Stimulated activated CD8-positive, alpha-beta memory T cell treated with anti-CD3 and anti-CD28 coated beads, Interleukin-7, amount 100 ng/mL, for 4 hours (primary cell): ENCODE measurements at places on chromosomes 11 and 22.

- DNase-seq: no peak
These were observed 50.2 kb downstream of the PC start for GRCh38 chr11:66907751-66908630.

GRCh38 chr22:49093192-49093880, 734.3 kb downstream of the BRD1 start:
- no peak for DNase-seq

GRCh38 chr11:16049611-16050010, 306.7 kb downstream of the SOX6 start:
- no peak for DNase-seq

- DNase-seq: no peak
These were observed 9.7 kb downstream of the USP2 start for GRCh38 chr11:119371778-119372182.

GRCh38 chr22:41217553-41218157, 12.5 kb downstream of the L3MBTL2 start:
- no peak for DNase-seq

DNA sequence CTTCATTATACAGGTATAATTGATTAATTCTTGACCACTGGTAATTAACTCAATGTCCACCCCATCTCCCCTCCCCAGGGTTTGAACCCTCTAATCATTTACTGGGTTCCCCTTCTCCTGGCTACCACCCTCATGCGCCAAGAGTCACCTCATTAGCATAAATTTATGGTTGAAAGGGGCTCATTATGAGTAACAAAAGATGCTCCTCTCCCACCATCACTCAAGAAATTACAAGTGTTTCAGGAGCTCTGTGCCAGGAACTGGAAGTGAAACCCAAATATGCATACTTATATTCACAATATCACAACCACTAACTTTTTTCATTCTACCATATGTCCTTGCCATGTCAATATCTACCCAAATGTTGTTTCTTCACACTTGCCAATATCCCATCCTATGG, 7.8 kb upstream of the STIP1 start:
- DNase-seq: no peak

DNA sequence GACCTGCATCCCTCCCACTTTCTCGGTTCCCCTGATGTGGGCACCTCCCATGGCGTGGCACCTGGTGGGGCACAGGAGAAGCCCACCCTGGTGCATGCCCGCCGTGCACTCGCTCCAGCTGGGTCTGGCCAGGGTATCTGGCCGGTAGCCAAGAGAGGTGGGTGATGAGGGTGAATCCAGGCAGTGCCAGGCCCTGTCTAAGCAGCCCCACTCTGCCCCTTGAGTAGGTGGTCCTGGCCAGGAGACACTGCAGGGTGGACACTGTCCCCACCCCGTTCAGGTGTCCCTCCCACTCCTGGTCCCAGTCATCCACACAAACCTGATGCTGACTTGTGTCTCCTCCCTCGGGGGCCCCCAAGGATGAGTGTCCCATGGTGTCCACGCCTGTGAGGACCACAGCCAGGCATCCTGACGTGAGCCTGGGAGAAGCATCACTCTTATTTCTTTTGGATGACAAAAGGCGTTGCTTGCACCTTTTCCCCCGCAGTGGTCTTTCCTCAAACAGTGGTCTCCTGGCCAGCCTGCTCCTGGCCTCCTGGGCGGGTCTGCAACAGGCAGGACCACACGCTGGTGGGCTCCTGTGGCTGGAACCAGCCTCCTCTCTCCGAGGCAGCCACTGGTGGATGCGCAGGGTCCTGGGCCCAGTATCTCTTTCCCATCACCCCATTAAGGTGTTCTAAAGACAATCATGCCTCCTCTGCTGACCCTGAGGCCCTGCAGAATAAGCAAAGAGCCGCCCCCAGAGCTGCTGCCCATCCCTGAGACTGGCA, 922.3 kb downstream of the BRD1 start:
- no peak for DNase-seq

- DNase-seq: no peak
These were observed 330.5 kb downstream of the NXPE2 start for GRCh38 chr11:115008799-115009198.

DNA sequence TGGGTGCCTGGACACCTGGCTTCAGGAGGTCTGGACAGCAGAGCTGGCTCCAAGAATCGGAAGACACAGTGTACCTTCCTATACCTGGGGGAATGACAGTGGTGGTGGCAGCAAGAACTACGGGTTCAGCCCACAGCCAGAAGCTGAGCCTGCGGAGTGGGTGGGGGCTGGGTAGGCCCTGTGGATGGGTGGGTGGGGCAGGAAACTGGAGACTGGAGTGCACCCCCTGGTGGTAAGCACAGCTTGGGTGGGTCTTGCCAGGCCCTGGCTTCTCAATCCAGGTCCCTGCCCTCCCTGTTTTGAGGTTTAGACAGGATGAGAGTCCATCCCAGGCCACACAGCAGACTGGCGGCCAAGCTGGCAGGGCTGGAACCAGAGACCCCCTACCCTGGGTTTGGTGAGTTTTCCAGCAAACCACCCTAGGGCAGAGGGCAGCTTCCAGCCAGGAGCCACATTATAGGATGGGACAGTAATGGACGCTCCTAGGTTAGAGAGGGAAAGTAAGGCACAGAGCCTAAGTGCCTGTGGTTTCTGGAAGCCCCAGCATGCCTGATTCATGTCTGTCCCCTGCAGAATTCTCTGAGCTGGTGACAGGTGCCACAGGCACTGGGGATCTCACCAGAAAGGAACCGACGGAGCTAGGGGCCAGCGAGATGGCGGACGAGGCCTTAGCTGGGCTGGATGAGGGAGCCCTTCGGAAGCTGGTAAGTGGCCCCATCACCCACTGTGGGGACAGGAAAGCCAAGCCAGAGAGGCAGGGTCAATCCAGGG, 1.7 kb downstream of the SMTN start:
- DNase-seq: peak; percentile 51

DNA sequence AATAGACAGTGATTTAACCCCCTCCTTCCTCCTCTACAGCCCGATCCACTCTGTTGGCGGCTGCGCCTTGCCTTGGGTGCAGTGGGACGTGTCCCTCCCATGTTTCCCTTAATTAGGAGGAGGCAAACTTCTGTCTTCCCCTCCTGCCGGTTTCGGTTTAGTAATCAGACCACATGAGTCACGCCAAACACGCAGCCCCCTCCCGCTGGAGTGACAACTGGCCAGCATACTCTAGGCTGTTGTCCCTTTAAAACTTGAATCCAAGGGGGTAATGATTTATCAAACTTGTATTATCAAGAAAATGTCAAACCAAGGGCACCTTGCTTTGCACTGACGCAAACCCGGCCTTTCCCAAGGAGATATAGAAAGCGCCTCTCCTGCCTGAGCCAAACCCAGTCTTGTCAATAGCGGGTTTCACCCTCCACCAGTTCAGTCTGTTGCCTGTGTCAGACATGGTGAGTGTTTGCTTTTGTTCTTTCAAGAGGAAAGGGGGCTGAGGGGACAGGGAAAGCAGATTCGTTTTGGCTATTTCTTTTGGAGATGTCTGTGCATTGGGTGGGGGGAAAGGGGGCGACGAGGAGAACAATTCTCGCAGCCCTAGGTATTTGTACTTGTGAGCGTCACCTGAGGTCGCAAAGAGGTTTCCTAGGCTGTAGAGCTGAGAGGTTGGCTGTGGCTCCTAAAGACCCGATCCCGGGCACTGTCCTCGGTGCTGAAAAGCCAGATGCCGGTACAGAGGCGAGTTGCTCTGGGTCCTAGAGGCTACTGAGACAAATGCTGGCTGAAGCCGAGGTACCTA, at the start of gene SLC6A5:
Gene SLC6A5, plus strand, starts transcription at position 388 of the 799 bp plus-strand sequence. Its CDS starts 65 bp downstream, at position 453.
- DNase-seq: no peak

- DNase-seq: no peak
These were observed 140.0 kb downstream of the SWAP70 start for GRCh38 chr11:9803685-9804418.

DNA sequence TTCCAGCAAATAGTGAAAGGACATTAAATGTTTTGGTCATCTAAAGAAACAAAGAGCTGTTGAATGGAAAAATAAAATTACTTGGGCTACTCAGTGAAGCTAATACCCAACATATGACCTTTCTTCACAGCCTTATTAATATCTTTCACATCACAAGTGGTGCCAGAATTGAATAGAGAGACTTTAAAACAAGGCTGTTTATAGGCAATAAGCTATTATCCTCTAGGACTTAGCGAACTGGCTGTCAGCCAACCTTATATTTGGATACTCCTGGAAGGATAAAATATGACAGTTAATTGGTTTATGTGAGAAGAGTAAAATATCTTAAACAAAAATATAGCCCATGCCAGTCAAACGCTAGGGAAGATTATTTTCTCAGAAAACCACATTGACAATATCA, 225.5 kb upstream of the BLID start:
- no peak for DNase-seq

DNA sequence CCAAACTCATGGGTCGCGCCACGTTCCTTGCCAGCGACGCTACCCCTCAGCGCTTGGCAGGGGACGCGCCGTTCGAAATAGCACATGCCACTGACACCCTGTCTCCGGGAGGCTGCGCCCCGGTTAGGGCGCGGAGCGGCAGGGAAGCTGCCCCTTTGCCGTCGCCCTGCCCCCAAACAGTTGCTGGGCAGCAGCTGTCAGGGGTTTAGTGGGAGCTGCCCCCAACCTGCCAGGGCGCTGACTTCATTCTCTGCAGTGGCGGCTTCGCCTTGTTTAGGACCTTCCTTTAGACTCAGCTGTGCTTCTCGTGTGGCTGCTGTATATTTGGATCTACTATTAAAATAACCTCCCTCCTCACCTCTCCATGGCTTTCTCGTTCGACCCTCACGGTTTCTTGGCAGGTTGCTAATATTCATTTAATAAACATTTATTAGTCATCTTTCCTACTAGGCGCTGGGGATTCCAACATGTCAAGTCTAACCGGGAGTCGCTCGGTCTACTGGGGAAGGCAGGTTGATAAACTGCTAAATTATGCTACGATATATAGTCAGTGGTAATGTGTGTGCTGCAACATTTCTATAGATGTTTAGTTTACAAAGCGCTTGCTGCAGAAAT, 782 bp downstream of the TMEM109 start:
- DNase-seq: no peak

- DNase-seq: no peak
These were observed 30.5 kb upstream of the CABP7 start for GRCh38 chr22:29689206-29689879.

DNA sequence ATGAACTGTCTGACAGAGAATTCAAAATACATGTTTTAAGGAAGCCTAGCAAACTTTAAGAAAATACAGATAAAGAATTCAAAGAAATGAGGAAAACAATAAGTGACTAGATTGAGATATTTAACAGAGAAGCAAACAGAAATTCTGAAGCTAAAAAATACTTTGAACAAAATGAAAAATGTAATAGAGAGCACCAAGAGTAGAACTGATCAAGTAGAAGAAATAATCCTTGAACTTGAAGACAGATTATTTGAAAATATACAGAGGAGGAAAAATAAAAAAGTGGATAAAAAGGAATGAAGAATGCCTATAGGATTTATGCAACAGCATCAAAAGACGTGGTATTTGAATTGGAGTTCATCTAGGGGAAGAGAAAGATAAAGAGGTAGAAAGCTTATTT, 101.9 kb upstream of the OR4B1 start:
- no peak for DNase-seq

DNA sequence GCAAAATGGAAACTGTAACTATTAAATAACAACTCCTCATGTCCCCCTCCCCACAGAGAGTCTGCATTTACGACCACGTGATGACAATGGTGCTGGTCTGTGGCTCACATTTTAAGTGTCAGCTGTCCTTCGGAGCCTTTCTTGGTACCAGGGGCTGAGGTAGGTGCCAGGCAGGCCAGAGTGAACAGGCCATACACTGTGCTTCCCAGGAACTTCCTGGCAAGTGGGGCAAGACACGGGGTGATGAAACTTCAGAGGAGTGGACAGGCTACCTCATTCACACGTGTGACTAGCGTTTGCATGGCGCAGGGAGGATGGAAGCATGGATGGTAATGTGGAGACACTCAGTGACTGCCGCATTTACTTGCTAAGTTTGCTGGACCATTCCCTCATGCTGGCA, 10.4 kb upstream of the YPEL1 start:
- DNase-seq: no peak

GRCh38 chr11:69312453-69313404, 18.8 kb downstream of the MYEOV start:
- DNase-seq: no peak

GRCh38 chr22:24460418-24461089, 33.2 kb downstream of the ADORA2A start:
- no peak for DNase-seq

DNA sequence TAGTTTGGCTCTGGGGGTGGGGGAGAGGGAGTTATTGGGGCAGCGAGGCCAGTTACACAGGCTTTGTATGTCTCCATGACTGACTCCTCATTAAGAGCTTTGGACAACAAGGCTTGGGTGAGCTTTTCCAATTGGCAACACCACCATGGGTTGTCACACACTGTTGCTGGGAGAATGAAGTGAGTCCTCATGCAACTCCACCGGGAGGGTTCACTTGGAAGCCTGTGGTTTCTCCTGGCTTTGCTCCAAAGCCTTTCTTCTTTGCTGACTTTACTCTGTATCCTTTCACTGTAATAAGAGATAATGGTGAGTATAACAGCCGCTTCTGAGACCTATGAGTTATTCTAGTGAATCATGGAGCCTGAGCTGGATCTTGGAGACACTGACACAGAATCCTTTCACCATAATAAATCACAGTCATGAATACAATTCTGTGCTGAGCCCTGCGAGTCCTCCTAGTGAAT, 24.9 kb downstream of the EIF3F start:
- DNase-seq: no peak

GRCh38 chr22:43562843-43563242, 151.0 kb downstream of the MPPED1 start:
- no peak for DNase-seq

DNA sequence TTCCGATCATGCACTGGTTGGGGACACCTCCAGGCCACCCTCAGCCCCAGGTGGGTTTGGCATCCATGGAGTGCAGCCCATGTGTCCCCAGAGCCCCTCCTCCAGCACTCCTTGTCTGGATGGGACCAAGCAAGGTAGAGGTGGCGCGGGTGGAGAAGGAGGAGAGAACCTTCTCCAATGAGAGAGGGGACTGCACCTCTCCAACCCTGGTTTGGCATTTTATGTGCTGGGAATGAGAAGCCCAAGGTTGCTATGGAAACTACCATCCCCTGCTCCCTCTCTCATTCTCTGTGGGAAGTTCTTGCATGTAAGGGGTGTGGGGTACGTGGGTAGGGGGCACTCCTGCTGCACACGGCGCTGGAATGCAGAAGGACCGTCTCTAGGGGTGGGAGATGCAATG, 21.8 kb upstream of the RASD2 start:
- no peak for DNase-seq

DNA sequence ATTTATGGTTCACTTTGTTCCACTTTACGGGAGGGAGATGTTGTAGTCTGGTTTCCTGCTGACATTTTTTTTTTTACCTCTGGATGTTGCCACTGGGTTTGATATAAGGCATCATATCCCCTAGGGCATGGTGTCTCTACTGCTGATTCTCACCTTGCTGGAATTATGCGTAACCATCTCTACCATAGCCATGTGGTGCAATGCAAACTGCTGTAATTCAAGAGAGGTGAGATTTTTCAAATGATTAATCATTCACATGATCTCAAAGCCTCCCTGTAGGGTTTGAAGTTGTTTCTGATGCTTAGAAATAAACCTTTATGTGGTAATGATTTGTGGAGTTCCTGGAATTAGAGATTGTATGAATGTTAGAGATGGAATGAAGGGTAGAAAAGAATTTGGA, 13.0 kb downstream of the MS4A3 start:
- no peak for DNase-seq

- DNase-seq: no peak
These were observed 1152.4 kb downstream of the LRRC4C start for GRCh38 chr11:40306938-40307548.

- no peak for DNase-seq
These were observed 6.0 kb upstream of the MAPK11 start for GRCh38 chr22:50276143-50276542.

- DNase-seq: no peak
These were observed 19.9 kb downstream of the TRIM44 start for GRCh38 chr11:35682230-35683173.
